EH (cell line): ENCODE measurements at places on chromosomes 6 and 20.

- peak; percentile 72 for DNase-seq
Observed at GRCh38 chr6:39302669-39303424, 11.4 kb downstream of the KCNK17 start.

GRCh38 chr6:163170294-163170883, 244.1 kb upstream of the QKI start:
- no peak for DNase-seq

DNA sequence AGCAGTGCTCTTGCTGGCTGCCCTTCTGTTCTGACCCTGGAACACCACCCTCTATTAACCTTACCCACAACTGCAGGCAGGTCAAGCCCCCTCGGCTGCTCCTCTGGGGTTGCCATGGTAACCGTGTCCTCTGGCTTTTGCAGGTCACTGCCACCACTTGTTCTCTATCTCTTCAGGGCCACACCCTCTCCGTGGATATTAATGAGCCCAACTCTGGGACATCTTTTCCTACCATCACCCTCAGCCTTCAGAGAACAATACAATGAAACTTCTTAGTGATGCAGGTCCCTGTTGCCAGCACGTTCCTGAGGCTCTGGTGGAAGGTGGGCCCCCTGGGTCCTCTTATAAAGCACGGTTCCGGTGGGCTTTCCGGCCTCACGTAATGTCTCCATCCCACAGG, 30.8 kb upstream of the MICB start:
- DNase-seq, result no peak

DNA sequence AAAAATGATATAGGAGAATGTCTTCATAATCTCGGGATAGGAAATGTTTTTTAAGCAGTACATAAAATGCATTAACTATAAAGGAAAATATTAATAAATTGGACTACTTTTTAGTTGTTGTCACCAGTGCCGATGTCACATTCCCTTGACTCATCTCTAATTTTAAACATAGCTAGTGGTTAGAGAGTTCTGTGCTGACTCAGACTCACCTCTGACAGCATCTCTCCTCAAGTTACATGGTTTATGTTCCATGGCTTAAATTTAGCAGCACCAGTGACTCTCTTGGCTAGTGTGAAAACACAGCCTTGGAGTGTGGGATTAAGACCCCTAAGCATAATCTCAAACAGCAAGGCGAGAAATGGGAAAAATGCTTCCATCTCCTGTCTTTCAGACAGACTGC, 311.8 kb upstream of the MMS22L start:
- DNase-seq, result no peak

- no peak for DNase-seq
Observed at GRCh38 chr6:30157999-30158398, 3.0 kb downstream of the TRIM10 start.

DNA sequence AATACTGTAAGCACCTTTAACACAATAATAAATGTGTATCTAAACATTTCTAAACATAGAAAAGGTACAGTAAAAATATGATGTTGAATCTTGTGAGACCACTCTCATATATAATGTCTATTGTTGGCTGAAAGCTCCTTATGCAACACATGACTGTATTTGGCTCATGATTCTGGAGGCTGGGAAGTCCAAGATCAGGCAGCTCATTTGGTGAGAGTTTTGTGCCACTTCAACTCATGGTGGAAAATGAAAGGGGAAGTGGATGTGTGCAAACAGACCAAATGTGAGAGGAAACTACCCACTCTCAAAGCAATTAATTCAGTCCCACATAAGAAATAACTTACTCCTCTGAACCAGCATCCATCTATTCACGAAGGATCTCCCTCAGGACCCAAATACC, 257.7 kb upstream of the OPRM1 start:
- no peak for DNase-seq

DNA sequence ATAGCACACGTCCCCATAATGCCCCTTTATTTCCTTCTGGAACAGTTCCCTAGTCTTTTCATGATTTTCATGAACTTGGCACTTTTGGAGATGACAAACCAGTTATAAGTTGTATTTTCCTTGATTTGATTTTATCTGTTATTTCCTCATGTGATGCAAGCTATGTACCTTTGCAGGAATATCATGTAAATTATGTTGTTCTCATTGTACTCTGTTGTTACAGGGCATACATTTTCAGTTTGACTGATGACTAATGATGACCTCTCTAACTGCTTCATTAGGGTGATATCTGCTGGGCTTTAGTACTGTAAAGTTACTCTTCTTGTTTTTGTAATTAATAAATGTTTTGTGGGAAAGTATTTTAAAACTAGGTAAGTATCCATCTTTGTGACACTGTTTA, 147.3 kb downstream of the ZFAND3 start:
- peak; percentile 17 for DNase-seq

DNA sequence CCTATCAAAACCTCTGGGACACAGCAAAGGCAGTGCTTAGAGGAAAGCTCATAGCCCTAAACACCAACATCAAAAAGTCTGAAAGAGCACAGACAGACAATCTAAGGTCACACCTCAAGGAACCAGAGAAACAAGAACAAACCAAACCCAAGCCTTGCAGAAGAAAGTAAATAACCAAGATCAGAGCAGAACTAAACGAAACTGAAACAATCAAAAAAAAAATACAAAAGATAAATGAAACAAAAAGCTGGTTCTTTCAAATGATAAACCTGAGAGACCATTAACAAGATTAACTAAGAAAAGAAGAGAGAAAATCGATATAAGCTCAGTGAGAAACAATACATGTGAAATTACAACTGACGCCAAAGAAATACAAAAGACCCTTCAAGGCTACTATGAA, 34.8 kb upstream of the RUNX2 start:
- no peak for DNase-seq

- DNase-seq, result no peak
Observed at GRCh38 chr6:127383988-127384387, 40.6 kb upstream of the ECHDC1 start.

DNA sequence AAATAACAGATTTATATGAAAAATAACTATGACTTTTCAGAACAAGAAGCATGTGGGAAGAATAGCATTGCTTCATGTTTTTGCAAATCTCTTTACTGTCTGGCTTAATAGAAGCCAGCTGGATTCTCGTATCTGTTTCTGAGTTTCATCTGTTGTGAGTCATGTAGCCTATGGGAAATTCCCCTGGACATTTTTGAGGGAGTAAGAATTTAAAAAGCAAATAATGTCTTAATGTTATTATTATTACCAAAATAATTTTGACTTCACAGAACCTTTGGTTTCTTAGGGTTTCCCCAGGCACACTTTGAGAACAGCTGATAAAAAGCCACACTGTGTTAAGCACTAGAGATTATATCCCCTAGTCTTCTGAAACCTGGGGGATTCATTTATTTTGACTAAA, 75.8 kb downstream of the SYCP2L start:
- DNase-seq, result peak; percentile 92

DNA sequence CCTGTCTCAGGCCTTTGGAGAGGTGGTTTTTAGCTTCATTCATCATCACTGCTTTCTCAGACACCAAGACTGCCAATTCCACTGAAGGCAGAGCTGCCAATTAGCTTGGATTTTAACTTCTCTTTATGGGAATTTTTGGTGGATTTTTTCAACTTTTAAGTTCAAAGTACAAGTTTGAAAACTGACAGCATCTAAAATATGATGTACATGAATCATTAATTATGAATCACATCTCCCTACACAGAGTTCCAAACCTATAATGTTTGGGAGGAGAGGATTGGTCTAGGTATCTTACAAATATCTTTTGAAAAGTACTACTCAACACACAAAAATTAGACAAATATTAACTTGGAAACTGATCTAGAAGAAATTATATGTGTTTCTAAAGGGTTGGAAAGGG, 25.5 kb downstream of the CNKSR3 start:
- peak; percentile 19 for DNase-seq

GRCh38 chr20:17595856-17596255, 26.0 kb downstream of the DSTN start:
- no peak for DNase-seq

- peak; percentile 62 for DNase-seq
Observed at GRCh38 chr20:58852543-58853271, at the start of gene GNAS. GNAS (plus strand) TSS chr20:58852716.
